CD4-positive, alpha-beta T cell treated with Interferon alpha-2 for 1 hour (primary cell): ENCODE measurements at places on chromosomes 12 and 14.

- DNase-seq: no peak
Observed at GRCh38 chr12:98819821-98820404, 174.8 kb downstream of the APAF1 start.

GRCh38 chr12:62766496-62766895 lies 168.5 kb downstream of the PPM1H start:
- no peak for DNase-seq

- no peak for DNase-seq
Observed at GRCh38 chr14:37114559-37114958, 57.8 kb downstream of the SLC25A21 start.

DNA sequence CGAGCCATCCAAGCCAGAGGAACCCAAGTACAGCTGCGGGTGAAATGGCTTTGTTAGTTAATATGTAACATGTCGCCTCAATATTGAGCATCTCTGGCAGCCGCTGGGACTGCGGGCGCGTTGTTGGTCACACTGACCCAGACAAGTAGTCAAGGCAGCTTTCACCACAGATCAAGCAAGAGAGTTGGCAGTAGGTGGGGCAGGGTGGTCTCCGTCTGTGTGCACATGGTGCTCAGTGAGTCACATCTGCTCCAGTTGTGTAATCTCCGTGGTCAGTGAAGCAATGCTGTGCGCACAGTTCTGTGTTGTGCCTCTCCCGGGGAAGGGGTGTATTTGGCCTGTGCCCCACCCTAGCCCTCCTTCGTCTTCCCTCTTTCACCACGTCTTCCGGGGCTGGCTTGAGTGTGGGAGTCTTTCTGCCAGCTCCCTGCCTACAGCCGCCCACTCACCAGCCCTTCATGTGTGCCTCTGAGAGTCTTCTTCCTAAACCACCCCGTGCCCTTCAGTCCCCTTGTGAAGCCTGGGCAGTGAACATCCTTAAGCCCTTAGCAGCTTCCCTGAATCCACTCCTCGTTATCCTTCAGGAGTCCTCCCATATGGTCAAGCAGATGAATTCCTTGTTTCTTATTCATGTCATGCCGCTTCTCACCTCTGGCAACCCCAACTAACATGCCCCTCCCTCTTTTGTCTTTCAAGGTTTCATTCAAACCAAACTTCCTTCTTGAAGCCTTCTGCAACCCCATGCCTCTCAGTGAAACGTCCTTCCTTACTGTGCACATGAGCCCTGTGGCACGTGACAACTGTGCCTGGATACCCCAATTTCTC lies 242.1 kb downstream of the CACNA1C start:
- DNase-seq: no peak

DNA sequence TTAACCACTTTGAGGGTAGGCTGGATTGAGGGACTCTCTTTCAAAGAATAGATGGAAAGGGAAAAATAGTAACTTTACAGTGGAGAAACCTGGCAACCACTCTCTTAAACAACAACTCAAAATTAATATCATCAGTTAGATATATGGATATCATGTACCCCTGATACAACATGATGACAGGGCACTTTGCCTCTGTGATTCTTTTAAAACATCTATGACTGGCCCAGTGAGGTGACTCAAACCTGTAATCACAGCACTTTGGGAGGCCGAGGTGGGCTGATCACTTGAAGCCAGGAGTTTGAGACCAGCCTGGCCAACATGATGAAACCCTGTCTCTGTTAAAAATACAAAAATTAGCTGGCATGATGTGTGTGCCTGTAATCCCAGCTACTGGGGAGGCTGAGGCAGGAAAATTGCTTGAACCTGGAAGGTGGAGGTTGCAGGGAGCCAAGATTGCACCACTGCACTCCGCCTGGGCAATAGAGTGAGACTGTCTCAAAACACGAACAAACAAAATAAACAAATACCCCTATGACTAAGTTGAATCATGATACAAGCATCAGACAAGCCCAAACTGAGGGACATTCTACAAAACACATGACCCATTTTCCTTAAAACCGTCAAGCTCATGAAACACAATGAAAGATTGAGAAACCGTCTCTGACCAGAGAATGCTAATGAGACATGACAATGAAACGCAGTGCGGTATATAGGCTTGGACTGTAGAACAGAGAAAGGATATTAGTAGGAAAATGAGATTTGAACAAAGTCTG lies 26.4 kb upstream of the SLC7A8 start:
- DNase-seq: no peak

DNA sequence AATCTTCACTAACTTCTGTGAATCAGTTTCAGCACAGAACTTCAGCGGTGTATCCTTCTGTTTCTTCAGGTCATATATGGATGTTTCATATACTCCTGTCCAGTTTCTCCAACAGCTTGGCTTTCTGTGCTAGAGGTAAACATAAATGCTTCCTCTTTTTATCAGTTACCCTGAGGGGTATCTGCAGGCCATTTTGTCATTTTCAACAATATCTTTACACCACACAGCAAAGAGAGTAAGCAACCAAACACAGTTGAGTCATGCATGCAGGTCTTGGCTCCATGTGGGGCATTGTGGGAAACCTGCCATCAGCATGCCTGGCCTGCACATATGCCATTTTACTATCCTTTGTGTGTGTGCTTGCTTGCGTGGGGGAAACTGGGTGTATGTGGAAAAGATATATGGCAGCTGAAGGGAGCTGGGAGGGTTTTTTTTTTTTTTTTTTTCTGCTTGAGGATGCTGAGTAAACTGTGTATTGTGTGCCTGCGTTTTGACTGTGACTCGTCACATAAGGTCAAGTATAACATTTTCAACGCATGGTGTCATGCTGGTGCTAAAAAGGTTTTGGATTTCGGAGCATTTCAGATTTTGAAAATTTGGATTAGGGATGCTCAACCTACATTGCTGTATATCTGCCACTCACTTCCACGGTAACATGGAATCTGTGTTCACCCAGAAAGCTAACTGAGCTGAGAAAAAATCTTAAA lies 56.1 kb upstream of the YARS2 start:
- DNase-seq: no peak

- no peak for DNase-seq
Observed at GRCh38 chr14:97180304-97181200, 383.4 kb downstream of the VRK1 start.

DNA sequence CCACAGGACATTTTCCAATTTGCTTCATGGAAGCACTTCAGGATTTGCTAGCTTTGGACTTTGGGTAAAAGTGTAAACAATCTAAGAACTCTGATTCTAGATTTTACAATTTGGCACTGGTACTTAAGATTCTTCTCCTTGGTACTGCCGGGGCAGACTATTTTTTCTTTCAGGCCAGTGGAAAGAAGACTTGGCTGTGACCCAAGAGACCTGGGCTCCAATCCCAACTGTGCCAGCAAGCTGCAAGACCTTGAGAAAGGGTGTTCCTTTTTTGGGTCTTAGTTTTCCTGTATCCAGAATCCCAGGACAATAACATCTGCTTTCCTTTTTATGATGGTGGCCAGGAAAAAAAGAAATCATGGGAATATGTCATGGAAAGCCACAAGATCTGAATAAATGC lies 148.1 kb upstream of the CRY1 start:
- no peak for DNase-seq

- no peak for DNase-seq
Observed at GRCh38 chr12:32155041-32155440, 48.4 kb downstream of the BICD1 start.
